ENCODE measurements at places on chromosomes 7 and 10.

DNA sequence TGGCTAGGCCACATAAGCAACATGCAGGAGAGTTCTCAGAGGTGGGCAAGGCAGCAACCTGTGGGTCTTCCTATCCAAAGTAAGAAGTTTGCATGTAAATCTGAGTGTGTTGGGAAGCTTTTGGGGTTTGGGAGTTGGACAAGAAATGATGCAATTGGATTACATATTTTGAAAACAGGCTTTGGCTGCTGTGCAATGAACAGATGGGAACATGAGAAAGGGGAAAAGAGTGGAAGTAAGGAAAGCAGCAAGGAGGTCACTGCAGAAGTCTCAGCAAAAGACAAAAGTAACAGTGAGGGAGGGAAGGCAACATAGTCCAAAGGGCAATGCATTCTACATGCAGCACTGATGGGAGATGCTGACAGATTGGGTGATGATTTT is 61.1 kb upstream of the C10orf90 start:
- DNase-seq, result no peak

- DNase-seq, result peak; percentile 59
Observed at GRCh38 chr7:41501006-41501405, 201.9 kb downstream of the INHBA start.

GRCh38 chr7:2151801-2152612 is 80.7 kb downstream of the MAD1L1 start:
- DNase-seq, result no peak

GRCh38 chr10:64486149-64486548 is 964.9 kb downstream of the REEP3 start:
- DNase-seq, result peak; percentile 50

DNA sequence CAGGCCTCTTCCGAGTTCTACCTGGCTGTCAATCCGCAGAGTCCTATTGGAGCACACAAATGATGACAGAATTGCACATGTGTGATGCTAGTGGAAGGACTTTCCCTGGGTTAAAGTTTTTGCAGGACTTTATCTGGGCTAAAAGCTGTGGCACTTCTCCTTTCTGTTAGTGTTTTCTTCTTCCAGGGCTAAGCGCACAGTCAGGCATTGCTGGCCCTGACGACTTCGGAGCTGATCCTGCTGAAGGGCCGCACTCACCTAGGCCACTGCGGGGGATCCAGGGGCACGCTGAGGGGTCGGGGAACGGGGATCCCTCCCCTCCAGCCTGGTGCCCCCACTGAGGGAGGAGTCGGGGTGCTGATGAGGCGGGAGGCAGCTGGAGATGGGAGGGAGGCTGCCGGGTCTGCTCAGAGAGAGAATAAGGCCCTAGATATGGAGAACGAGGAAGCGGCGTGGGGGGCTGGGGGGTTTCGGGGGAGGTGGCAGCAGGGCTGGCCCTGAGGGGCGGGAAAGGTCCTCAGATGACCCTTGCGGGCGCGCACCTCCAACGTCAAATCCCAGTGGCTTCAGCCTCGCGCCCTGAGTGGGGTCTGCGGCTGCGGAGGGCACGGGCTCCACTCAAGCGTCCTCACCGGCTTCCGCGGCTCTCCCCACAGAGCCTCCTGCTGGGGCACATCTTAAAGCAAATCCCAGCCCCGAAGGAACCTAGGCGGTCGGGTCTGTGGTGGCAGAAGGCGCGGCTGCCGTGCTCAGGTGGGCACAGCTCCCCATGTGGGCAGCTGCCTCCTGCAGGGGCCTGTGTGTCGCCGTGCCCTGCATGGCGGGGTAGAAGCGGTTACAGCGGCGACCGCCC is 30.9 kb downstream of the AGR3 start:
- no peak for DNase-seq

DNA sequence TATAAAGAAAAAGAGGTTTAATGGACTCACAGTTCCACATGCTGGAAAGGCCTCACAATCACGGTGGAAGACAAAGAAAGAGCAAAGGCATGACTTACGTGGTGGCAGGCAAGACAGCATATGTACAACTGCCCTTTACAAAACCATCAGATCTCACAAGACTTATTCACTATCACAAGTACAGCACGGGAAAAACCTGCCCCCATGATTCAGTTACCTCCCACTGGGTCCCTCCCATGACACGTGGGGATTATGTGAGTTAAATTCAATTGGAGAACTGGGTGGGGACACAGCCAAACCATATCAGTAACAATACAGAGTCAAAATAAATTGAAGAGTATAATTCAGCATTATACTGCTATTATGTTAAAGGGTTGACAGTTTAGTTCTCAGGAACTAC is 37.8 kb downstream of the RNLS start:
- no peak for DNase-seq

DNA sequence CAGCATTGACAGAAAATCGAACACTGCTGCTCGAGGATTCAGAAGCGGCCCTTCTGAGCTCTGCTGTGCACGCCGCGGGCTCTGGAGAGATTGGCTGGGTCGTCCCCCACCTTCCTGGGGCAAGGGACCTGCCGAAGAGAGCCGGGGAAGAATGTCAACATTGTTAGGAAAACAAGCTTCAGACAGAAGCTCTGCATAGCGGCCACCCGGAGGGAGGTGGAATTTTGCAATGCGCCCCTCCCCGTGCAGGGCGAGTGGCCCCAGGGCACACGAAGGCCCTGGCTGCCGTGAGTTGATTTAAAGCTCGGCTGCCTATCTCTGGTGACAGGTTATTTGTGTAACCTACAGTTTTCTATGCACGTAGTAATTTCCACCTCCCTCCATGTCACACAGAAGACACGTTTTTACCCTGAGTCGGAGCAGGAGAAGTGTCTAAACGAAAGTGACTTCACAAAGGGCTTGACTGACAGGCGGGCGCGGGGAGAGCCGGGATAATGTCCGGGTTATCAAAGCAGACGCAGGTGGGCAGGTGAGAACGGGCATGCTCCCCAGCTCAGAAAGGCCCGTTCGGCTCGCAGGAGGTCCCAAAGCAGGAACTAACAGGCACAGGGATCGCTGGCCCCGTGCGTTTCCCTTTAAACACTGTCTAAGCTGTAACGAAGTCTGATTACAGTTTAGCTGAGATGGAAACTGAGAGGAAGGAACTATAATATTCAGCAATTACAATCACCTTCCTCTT is 84.6 kb downstream of the PDGFA start:
- no peak for DNase-seq

- peak; percentile 78 for DNase-seq
Observed at GRCh38 chr10:74238031-74238431, 87.0 kb downstream of the ADK start.

DNA sequence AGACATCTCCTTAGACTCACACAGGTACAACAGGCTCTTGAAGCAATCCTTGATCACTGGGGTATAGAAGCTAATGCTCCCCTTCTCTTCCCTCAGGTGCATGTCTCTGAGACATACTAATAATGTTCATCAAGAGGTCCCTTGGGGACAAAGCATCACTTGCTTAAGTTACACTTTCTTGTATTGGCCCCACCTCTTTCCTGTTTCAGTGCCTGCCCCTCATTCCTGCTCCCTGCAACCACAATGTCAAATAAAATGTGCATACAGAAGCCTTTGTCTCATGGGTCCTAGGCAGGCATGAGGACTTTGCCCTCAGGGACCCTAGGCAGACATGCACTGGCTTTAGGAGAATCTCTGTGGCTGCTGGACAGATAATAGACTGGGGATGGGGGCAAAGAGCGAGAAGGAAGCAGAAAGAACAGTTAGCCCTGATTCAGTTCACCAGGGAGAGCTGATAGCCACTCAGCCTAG is 175.0 kb upstream of the NPY start:
- no peak for DNase-seq

DNA sequence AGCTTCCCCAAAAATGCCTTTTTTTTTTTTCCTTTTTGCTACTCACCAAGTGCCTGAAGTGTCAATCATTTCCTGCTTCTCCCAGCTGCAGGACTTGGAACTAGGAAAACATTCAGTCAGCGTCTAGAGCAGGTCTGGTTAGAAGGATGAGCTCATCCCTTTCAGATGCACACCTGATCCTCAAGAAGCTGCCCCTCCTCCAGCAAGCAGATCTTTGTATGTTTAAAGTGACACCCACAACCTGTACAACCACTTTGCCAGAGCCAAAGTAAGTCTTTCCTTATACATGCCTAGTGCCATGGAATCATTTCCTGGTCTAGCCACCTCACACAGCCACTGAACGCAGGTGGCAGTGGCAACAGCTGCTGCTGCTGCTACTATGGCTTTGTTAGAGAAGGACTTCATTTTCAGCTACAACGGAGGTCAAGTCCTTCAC is 10.4 kb upstream of the USP54 start:
- no peak for DNase-seq

GRCh38 chr10:133024704-133025557 is 62.8 kb upstream of the ADGRA1 start:
- DNase-seq, result no peak

DNA sequence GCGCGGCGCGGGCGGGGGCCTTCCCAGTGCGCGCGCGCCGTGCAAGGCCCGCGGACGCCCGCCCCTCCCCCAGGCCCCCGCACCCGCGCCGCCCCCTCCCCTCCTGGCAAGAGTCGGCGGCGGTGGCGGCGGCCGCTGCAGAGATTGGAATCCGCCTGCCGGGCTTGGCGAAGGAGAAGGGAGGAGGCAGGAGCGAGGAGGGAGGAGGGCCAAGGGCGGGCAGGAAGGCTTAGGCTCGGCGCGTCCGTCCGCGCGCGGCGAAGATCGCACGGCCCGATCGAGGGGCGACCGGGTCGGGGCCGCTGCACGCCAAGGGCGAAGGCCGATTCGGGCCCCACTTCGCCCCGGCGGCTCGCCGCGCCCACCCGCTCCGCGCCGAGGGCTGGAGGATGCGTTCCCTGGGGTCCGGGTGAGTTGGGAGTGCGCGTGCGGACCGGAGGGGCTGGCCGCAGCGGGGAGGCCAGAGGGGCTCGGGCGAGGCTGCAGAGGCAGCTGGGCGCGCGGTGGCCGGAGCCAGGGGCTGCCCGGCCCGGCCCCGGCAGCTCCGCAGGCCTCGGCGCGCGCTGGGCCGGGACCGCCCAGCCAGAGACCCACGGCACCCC is at the start of gene BMPR1A:
BMPR1A (plus strand) TSS at position 109 of the 602 bp plus-strand sequence. CDS start 119,400 bp downstream, outside the sequence.
- DNase-seq, result no peak

GRCh38 chr7:143882020-143882603 is 19.9 kb downstream of the TCAF1 start:
- DNase-seq, result peak; percentile 88

GRCh38 chr10:60521974-60522405 is 132.3 kb upstream of the ANK3 start:
- DNase-seq, result no peak

- no peak for DNase-seq
Observed at GRCh38 chr10:105797234-105797890, 1156.3 kb downstream of the SORCS3 start.

GRCh38 chr10:128519581-128519980 is 393.4 kb upstream of the MKI67 start:
- DNase-seq, result no peak

DNA sequence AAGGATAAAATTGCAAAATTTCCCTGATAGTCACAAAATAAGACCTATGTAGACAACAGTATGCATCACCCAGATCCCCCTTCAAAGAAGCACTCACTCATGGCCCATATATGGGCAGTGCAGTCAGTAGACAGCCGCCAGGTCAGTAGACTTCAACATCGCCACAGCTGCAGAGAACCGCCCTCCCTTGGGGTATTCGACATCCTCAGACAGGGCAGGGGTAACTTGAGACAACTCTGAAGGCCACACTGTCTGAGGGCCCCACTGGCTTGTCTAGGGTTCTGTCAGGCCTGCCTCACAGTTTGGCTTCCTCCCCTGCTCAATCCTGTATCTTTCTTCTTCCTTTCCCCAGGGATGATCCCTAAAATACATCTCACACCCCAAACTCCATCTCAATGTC is 172.3 kb downstream of the IMMP2L start:
- DNase-seq, result no peak

- DNase-seq, result no peak
Observed at GRCh38 chr10:132593389-132593788, 55.8 kb downstream of the INPP5A start.

GRCh38 chr10:83925133-83925532 is 214.2 kb upstream of the GHITM start:
- no peak for DNase-seq

DNA sequence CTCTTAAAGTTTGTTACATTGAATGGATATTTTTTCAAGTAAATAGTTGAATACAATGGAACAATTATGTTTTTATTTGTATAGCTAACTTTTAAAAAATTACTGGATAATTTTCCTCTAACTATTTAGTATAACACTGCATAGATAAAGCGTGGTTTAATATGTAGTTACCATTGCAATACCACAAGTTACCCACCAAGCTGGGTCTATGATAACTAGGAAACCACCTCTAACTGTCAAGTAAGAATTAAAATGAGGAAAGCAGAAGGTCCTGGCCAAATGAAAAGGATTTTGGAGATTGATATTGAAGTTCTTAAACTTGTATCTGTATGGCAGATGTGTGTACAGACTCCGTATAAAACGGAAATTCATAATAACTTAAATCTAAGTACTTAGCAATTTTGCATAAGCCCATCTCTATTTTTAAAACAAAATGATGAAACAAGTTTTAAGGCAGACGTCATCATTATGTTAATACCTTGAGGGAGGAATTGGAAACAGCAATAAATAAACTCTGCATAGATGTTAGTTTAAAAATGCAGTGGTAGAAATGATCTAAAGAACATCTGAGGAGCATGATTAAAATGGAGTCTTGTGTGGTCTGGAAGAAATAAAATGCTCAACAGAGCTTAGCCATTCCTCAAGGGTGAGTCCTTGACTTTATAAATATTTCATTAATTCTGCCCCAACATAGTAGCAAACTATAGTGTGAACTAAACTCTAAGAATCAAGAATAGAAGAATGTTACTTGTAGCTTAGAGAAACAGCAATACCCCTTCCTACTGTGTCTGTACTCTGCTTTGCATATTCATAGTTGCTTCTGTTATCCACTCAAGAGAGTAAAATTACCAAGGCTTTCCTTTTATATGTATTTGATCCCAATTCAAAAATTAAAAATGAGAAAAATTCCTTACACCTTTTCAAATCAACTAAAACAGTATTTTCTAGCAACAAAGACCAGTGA is 206.4 kb upstream of the FERD3L start:
- DNase-seq, result no peak

DNA sequence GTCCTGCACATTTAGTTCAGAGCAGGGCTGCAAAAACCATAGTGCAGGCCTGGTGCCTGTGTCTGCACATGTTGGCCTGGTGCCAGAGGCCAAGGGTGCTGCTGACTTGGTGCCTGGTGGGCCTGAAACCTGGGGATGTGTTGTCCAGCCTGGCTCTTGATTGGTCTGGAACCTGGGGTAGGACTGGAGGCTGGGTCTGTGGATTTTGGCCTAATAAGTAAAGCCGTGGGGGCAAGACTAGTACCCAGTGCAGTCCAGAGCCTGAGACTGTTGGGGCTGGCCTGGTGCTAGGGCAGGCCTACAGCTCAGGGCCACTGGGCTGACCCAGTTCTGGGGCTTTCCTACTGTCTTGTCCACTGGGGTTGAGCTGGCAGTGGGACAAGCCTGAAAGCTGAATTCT is 817.9 kb downstream of the DNAJB9 start:
- no peak for DNase-seq

GRCh38 chr7:127862525-127862924 is 168.7 kb downstream of the LRRC4 start:
- DNase-seq, result no peak

GRCh38 chr7:24381894-24382505 is 98.0 kb downstream of the NPY start:
- DNase-seq, result peak; percentile 49

- no peak for DNase-seq
Observed at GRCh38 chr7:138328215-138328614, 131.8 kb upstream of the TRIM24 start.

GRCh38 chr10:91220954-91221675 is 652 bp downstream of the PCGF5 start:
- peak; percentile 49 for DNase-seq

GRCh38 chr10:113957013-113957412 is 86.7 kb upstream of the ADRB1 start:
- peak; percentile 69 for DNase-seq

Measured in mesenchymal stem cell (in vitro differentiated cells and primary cell).